Fibroblast of the aortic adventitia (primary cell): ENCODE measurements at places on chromosomes 13 and 19. TPM values are rescaled to one million over a fixed set of nuclear protein-coding genes. Genes with fewer than 3 reads are reported as not detected.

DNA sequence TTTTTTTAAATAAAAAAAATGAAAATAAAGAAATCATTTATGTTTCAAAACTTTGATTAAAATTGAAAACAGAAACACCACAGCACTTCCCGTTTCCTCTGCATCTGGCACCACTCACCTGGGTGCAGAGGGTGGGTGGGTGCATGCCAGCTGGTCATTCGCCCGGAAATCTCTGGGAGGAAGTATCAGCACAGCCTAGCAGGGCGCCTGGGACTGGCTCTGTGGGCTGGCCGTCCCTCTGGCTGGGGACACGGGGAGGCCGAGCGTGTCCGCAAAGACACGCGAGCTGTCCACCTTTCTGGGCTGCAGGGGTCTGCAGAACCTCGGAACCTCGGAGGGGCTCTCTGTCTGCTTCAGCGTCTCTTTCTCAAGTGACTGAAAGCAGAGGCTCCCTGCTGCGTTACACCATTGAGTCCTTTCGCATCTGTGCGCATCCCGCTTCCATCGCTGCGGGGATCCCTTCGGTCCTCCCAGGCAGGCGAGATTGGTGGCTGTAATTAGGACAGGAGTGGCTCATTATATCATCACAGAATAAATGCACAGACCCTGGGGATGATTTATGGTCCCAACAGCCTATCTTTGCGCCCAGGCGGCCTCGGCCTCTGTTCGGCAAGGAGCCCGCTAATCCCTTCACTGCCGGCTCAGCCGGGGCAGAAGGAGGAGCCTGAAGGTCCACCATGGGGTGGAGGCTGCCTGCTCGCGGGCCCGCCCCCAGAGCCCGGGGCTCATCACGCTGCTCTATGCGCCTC lies 17.2 kb downstream of the CRTC1 start:
- DNase-seq: peak; percentile 65

- DNase-seq: no peak
Measured at GRCh38 chr13:32811297-32811800, 204.9 kb upstream of the KL start.

- peak; percentile 4 for DNase-seq
Measured at GRCh38 chr13:67390462-67391086, 160.4 kb upstream of the PCDH9 start.

The ALKBH7 gene
- total RNA-seq: 29.9 and 38.3 TPM in 2 replicates

The ZNF548 gene
- total RNA-seq: 19.5 and 20.4 TPM in 2 replicates

The ADM5 gene
- 0.33 and 0.63 TPM in 2 replicates for total RNA-seq

The GDF15 gene
- total RNA-seq: 23.8 and 27.6 TPM in 2 replicates

The SLC1A5 gene
- total RNA-seq: 84.1 and 158 TPM in 2 replicates
